ENCODE measurements at places on chromosomes 7 and 10. TPM values are rescaled to one million over a fixed set of nuclear protein-coding genes. Genes with fewer than 3 reads are reported as not detected.

DNA sequence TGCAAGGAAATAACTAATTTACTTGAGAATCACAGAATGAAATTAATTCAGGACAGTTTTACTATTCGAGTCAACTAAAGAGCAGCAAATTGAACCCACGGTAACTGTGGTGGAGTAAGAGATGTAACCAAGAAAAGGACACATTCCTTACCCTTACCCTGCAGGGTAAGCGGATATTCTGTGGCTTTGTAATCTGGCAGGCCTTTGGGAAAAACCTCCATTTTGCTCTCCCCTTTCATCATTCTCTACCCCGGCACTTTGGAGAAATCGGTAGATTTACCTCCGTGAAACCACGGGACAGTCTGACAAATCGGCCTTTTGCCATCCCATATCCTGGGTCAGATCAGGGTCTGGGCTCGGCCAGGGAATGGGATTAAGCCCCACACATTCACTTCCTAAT lies 18.4 kb downstream of the RCC1L start:
- no peak for DNase-seq

DNA sequence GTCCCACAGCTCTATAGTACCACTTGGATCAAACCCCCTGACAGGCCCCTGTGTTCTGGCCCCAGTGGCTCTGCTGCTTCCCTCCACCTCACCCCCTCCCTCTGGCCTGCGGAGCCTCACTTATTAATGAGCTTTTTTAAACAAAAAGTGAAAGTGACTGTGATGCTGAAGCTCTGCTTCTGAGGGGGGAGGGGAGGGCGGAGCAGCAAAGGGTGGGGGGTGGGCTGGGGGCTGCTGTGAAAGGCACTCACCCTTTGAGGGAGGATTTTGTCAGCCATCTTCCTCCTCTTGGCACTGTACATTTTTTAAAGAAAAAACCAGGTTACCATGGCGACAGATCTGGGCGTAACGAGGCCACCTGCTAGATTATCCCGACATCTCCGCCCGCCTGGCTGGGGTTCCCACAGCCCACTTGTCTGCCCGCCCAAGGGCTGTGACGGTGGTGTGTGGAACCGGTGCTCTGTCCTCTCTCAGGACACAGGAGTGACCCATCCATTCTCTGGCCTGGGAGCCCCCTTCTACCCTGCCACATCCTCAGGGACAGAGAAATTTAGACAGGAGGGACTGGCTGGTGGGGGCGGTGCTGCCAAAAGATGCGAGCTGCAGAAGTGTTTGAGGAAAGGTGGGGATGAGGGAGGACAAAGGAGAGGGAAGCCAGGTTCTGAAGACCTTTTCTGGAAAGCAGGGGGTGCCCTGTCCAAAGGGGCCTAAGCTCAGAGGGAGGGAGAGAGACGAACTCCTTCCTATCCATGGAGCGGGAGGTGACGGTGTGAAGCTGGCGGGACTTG lies 4.9 kb downstream of the SMARCD3 start:
- DNase-seq, result no peak

- DNase-seq, result no peak
Observed at GRCh38 chr7:79455173-79455790, 1.8 kb upstream of the MAGI2 start.

GRCh38 chr7:81669476-81670105 lies 100.3 kb downstream of the HGF start:
- no peak for DNase-seq

DNA sequence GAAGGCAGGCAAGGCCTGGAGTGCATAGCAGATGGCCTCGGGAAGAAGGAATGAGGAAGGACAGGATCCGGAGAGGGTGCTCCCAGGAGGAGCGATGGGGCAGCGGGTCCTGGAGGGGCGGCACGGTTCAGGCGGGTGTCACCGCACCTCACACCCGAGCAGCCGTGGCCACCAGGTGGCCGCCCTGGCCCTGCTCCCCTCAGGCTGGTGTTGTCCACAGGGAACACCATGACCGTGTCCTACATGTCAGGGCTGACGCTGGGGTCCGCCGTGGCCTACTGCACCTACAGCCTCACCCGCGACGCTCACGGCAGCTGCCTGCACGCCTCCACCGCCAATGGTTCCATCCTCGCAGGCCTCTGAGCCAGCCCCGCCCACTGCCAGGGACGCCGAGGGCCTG lies 19.8 kb downstream of the SLC29A4 start:
- DNase-seq, result no peak

GRCh38 chr7:1200045-1200444 lies 32.6 kb upstream of the UNCX start:
- no peak for DNase-seq

The FGL2 gene
- polyA plus RNA-seq, result 43.9 TPM
